ENCODE measurements at places on chromosomes 3 and 15. TPM values are rescaled to one million over a fixed set of nuclear protein-coding genes. Genes with fewer than 3 reads are reported as not detected.

Gene ALS2CL
- 9.4 TPM for total RNA-seq

Gene IL17RE
- 1.1 TPM for total RNA-seq

Gene DUOXA2
- not detected for total RNA-seq

Gene UROC1
- total RNA-seq: not detected

Gene SEMA3F
- 15.0 TPM for total RNA-seq

Gene CPN2
- not detected for total RNA-seq
